NCI-H1092 (cell line): ENCODE measurements at places on chromosomes 3 and 15.
A peak's percentile ranks its signal among the peaks of the same experiment; 100 is the strongest.

DNA sequence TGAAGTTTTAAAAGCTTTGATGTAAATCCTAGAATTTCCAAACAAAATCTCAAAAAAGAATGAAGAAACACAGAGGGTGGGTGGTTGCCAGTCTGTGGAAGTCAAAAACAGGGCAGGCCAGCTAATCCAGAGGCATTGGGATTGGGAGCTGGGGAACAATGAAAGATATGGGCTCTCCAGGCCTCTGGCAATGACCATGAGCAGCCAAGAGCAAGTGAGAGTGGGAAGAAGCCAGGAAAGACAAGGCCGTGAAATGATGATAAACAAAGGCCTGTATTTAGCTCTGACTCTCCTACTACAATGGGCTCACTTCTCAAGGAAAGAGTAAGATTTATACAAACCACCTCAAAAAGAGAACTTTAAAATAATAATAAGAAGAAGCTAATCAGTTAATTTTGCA is 248.5 kb downstream of the ZMAT3 start:
- DNase-seq, result no peak

DNA sequence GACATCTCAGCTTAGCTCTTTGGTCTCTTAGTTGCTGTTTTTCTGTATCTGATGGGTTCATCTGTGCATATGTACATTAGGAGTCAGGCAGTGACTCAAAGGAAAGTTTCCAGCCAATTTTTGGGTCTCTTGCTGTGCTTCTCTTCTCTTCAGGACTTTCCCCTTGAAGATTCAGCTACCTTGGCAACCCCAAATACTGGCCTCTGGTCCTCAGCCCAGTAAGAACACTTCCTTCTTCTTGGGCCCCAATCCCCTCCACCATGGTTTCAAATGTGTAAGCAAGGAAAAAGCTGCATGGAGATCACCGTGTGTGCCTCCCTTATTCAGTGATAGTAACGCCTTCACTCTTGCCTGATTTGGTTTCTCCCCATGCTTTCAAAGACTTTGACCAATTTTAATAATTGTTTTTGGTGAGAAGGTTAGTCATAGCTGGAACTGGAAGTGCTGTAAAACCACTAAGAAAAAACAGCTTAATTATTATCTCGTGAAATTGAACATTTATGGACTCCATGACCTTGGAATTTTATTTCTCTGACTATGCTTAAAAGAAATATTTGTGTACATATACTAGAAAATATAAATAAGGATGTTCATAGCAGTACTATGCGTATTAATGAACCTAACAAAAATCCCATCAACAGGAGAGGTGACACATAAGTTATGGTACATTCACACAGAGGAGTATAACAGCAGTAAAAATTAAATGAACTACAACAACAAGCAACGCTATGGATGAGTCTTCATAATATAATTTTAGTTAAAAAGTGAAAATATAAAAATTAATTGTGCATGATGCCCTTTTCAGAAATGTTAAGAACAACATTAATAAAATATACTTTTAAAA is 125.3 kb upstream of the BCL6 start:
- DNase-seq, result no peak

DNA sequence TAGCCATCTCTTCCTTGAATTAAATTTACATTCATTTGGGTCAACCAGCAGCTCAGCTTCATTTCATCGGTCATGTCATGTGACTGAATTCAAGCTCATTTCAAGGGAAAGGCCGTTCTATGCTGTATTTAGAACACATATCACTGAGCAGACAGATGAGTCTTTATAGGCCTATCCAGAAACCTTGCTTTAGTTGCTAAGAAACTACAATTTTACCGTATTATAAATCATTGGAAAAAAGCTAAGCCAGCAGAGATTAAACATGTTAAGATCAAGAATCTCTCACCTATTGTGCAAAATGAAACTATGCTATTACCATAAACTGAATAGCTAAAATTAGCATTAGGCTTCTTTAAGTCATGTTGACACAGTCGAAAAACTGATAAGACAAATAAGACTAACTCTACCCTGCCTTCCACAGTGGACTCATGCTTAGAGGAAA is 2.2 kb downstream of the NPTN start:
- DNase-seq, result no peak

DNA sequence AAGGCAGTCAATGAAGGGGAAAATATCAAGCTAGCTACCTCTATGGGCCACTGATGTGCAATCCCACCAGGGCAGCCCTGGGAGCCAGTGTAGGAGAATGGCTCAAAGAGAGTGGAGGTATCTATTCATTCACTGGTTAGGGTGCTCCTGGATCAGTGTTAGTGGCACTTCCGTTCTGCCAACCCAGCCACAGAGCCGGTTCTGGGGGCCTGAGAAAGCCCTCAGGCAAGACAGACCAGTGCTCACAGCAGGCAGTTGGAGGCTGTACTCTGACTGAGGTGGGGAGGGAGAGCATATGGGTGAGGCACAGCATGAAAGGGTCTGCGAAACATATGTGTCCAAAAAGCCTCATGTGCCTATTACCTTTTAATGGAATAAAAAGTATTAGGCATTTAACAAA is 109.3 kb downstream of the KCNMB2 start:
- no peak for DNase-seq

- DNase-seq, result no peak
Measured at GRCh38 chr3:160374472-160374871, 24.6 kb downstream of the IFT80 start.

GRCh38 chr15:65778269-65778668 is 13.8 kb downstream of the DENND4A start:
- DNase-seq, result no peak

GRCh38 chr3:125512135-125512920 is 7.7 kb downstream of the SNX4 start:
- DNase-seq, result no peak

DNA sequence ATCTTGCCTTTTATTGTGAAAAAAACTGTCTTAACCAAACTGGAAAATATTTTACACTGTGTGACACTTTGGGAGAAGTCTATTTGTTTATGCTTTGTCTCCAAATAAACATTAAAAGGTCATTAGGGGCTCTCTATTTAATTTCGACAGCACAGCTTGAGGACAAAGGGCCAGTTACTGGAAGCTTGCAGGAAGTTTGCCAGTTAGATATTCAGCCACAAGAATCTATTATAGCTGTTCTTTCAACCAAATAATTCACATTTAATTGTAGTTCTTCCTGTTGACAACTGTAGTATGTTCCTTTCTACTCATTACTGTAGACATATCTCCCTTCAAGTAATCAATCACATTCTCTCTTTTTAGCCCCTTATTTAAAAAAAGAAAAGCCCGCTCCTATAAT is 6.1 kb downstream of the CP start:
- DNase-seq, result no peak

- no peak for DNase-seq
Measured at GRCh38 chr3:97956051-97956450, 16.2 kb downstream of the RIOX2 start.

- no peak for DNase-seq
Measured at GRCh38 chr15:70453766-70454165, 309.6 kb downstream of the UACA start.

DNA sequence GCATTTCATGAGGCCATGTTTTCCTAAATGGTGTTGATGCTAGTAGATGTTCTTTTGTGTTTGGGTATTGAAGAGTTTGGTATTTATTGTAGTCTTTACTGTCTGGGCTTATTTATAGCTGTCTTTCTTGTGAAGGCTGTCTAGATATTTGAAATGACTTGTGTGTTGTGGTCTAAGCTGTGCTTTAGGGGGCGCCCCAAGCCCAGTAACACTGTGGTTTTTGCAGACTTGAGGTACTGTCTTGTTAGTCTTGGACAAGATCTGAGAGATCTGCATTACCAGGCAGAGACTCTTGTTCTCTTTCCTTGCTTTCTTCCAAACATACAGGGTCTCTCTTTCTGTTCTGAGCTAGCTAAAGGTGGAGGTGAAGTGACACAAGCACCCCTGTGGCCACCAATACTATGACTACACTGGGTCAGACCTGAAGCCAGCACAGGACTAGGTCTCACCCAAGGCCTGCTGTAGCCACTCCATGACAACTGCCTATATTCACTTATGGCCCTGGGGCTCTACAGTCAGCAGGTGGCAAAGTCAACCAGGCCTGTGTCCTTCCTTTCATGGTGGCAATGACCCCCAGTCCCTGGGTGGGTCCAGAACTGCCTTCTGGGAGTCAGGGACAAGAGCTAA is 152.1 kb upstream of the TBC1D5 start:
- DNase-seq, result no peak

DNA sequence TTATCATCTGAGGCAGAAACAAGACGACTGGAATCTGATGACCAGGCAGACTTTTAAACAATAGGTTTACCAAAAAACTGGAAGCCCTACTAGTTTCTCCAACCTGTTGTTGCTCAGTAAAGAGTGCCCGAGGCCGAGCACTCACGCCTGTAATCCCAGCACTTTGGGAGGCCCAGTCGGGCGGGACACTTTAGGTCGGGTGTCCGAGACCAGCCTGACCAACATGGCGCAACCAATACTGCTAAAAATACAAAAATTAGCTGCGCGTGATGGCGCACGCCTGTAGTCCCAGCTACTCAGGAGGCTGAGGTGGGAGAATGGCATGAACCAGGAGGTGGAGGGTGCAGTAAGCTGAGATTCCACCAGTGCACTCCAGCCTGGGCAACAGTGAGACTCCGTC is 1.1 kb upstream of the WDR5B start:
- no peak for DNase-seq

GRCh38 chr15:44066211-44066827 is 128.8 kb downstream of the FRMD5 start:
- DNase-seq, result peak; percentile 2

DNA sequence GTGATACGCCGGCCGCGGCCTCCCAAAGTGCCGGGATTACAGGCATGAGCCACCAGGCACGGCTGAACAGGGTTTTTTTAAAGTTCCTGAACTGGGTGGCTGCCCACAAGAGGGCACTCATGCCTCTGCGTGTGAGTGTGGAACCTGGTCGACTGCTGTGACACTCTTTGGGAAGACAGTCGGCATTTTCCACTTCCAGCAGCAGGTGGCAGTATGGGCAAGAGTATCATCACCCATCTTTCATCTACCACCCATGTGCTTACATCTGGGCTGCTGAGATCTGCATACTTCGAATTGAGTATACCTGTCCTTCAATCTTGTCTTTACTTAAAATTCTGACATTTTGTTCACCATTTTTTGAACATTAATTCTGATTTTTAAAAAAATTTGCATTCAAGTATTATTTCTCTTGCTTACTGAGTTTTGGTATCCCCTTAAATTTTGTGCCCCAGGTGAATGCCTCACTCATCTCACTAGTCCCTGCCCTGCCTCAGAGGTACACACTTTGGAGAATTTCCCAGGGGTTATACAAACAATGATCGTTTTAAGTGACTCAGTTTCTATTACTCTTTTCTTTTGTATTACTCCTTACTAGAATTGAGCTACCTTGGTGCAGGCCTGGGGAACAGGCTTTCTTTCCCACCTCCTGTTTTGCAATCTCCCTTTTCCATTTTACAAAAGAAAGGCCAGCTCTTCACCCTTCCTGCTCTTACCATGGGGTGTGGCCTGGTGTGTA is 11.8 kb downstream of the CLEC3B start:
- peak; percentile 83 for DNase-seq

- DNase-seq, result no peak
Measured at GRCh38 chr3:151827816-151828215, 13.9 kb downstream of the AADAC start.

DNA sequence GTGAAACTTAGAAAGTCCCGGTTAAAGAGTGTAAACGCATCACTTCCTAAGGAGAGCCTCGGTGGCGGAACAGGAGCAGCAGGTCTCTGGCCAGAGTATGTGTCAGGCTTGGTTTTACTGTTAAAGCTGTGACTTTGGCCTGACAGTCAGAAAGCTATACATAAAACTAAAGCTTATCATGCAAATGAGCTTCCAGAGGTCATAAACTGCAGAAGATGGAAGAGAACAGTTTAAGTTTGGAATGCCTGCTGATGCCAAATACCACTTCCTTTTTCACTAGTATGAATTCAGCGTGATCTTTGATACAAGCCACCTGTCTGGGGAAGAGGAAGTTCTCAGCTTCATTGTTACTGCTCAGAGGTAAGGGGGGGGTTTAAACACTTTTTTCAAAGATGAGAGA is 125.1 kb upstream of the CTDSPL start:
- no peak for DNase-seq

- no peak for DNase-seq
Measured at GRCh38 chr15:95884276-95884675, 446.2 kb upstream of the NR2F2 start.

GRCh38 chr3:134449277-134449676 is 36.5 kb downstream of the ANAPC13 start:
- peak; percentile 43 for DNase-seq

- DNase-seq, result no peak
Measured at GRCh38 chr3:69122403-69122802, at the start of gene LMOD3. Gene LMOD3 (minus strand): TSS chr3:69122595. CDS start chr3:69122386, 209 bp downstream.

DNA sequence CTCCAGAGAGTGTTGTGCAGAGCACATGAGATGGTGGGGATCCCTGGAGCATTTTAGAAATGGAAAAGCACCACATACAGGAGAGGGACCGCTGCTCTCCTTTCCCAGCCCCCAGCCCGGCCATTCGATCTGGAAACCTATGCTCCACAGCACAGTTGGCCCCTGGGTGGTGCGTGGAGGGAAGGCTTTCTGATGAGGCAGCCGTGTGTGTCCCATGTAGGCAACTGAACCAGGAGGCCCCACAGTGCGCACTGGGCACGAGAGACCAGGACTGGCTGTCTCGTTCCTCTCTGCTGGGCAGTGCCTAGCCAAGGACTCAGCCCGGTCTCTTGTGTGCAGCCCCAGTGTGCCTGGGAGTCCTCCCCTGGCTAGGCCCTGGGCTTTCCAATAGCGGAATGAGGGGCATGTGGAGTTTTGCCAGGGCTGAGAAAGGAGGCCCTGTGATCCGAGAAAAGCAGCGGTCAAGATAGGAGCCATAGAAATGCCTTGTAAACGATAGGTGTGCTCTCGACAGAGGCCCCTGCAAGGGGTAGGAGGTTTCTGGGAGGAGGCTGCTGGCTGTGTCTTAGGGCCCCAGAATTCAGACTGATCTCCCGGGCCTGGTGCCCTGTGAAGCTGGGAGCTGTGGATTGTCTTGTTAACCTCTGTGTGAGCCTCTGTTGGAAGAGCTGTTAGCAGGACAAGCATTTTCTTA is 39.0 kb downstream of the CHDH start:
- DNase-seq, result no peak

GRCh38 chr3:135325726-135326235 is 530.7 kb downstream of the EPHB1 start:
- no peak for DNase-seq

- no peak for DNase-seq
Measured at GRCh38 chr15:84925906-84926305, 41.4 kb downstream of the SLC28A1 start.

GRCh38 chr15:49134683-49135341 is 20.6 kb downstream of the COPS2 start:
- no peak for DNase-seq

DNA sequence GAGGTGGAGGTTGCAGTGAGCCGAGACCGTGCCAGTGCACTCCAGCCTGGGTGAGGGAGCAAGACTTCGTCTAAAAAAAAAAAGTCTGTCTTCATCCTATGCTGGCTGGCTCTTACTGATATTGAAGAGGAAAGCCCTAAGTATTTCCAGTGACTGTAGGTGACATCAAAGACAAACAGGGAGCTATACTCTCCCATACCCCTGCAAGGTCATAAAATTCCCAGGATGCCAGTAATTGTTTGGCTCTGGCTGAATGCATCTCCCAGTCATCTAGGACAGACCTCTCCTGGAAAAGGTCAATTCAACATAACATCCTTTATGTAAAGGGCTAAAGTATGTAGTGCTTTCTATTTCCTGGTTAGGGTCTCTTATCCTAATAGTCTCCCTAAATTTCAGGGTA is 8.0 kb downstream of the ZBBX start:
- DNase-seq, result no peak
